ENCODE measurements at places on chromosomes 1 and 21. TPM values are rescaled to one million over a fixed set of nuclear protein-coding genes. Genes with fewer than 3 reads are reported as not detected.

MCOLN2 gene
- polyA plus RNA-seq: 0.08 TPM

- no peak for DNase-seq
Observed at GRCh38 chr21:9774347-9774746, 747.0 kb upstream of the TPTE start.

GRCh38 chr1:205813755-205814058 is 709 bp upstream of the SLC41A1 start:
- no peak for DNase-seq

DNA sequence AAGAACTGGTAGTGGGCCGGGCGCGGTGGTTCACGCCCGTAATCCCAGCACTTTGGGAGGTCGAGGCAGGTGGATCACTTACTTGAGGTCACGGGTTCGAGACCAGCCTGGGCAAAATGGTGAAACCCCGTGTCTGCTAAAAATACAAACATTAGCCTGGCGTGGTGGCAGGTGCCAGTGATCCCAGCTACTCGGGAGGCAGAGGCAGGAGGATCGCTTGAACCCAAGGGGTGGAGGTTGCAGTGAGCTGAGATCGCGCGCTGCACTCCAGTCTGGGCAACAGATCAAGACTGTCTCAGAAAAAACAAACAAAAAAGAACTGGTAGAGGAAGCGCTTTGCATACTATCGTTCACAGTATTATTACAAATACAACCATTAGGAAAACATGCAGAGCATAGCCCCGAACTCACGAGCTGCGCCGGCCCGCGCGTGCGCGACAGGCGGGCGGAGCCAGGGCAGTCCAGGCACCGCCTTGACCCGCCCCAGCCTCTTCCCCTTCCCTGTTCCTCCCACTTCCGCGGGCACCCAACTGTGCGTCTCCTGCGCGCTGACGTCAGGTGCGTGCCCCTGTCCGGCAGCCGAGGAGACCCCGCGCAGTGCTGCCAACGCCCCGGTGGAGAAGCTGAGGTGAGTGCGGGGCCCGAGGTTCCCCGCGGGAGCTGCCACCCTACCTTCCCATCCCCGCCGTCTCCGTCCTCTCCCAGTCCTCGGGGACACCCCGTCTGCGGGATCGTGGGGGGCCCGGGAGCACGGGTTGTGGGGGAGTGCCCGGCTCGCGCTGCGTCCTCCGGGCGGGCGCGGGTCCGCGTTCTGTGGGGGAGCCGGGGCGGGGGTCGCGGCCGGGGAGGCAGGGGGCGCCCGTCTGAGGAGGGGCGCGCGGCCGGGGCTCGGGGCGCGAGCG is at the start of gene CDC42:
Gene CDC42, plus strand, starts transcription at position 595 of the 902 bp plus-strand sequence. CDS start 25,770 bp downstream, outside the sequence.
- DNase-seq: peak; percentile 95

Data from hindlimb muscle (tissue), 1 donor.